Ecto neural progenitor cell (in vitro differentiated cells): ENCODE measurements at places on chromosomes 16 and 17.

DNA sequence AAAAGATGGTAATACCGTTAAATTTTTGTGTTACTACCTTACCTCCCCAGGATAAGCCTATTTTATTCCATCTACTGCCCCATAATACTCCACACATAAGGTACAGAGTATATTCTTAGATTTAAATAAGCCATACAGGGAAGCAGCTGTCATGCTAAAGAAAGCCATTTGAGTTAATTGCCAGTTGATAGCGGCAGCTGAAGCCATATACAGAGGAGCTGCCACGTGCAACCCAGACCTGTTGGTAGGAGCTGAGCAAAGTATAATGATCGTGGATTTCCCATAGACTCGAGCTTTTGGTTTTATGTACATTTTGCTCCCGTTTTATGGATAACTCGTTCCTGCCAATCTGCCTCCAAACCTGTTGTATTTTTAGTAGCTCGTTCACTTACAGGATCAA is 12.0 kb downstream of the CPSF4L start:
- DNase-seq = no peak

- no peak for DNase-seq
Measured at GRCh38 chr16:7140899-7141298, 191.7 kb upstream of the RBFOX1 start.

DNA sequence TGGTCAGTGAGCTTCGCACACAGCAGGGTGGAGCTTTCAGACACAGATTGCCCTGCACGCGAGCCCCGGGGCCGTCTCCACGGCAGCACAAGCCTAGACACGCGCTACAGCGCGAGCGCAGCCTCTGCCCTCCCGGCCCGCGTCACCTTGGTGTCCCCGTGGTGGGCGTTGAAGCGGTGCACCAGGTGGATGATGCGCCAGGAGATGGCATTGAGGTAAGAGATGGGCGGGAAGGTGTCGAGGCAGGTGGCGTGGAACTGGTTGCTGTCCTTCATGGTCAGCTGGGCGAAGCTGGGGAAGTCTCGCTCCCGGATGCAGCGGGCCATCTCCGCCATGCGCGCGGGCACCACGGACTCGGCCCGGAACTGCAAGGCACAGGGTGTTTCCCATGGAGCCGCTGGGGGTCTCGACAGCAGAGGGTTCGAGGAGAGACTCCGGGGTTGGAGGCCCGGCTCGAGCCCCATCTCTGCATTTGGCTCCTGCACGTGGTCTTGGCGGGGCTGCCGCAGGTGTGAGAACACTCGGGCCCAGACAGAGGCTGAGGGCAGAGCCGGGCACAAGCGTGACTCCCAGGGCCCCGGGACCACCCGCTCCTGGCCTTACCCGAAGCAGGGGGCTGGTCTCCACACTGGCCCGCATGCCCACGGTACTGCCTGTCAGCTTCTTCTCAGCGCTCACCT is 4.3 kb upstream of the CYBA start:
- no peak for DNase-seq

DNA sequence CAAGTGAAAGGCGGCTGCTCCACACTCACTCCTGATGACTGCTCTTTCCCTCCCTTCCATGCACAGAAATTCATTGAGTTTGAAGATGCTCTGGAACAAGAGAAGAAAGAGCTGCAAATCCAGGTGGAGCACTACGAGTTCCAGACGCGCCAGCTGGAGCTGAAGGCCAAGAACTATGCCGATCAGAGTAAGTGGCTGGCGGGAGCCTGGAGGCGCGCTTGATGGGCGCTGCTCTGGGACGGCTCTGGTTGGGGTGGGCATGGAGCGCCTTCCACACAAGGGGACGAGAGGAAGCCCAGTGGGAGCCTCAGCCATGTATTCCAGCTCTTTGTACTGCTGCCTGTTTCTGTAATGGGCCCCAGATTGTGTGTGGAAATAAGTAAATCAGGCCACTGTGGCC is 18.5 kb downstream of the MAPK8IP3 start:
- DNase-seq = no peak

GRCh38 chr16:66372078-66372897 is 5.8 kb downstream of the CDH5 start:
- DNase-seq = no peak

- DNase-seq = no peak
Measured at GRCh38 chr17:40450175-40450574, 6.9 kb downstream of the IGFBP4 start.
